ENCODE measurements at places on chromosomes 6 and 20.

GRCh38 chr6:169174516-169175359 lies 78.9 kb downstream of the THBS2 start:
- DNase-seq: no peak

- no peak for DNase-seq
Measured at GRCh38 chr6:46661483-46661882, 8.7 kb downstream of the SLC25A27 start.

DNA sequence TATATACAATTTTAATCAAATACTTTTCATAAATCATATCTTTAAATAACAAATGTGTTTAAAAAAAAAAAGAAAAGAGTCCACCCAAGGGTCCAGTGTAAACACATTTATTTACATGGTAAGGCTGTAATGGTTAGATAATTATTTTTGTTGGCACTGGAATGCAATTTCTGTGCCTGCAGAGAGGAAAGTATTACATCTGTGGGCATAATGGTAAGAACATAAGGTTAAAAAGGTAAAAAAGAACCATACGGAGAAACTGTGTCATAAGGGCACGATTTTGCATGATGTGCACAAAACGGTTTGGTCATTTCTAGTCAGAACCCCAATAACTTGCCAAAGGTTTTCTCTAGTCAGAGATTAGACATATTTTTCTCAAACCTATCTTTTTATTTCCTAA lies 54.3 kb downstream of the RWDD2A start:
- no peak for DNase-seq

- DNase-seq: peak; percentile 22
Measured at GRCh38 chr6:106087548-106088325, 1.6 kb downstream of the PRDM1 start.

GRCh38 chr6:41189967-41190366 lies 11.0 kb downstream of the TREML2 start:
- DNase-seq: no peak

- no peak for DNase-seq
Measured at GRCh38 chr20:57856658-57857057, 146.8 kb upstream of the PMEPA1 start.

Data from dorsolateral prefrontal cortex (tissue), 122 donors.